ENCODE measurements at places on chromosomes 7 and 10.

DNA sequence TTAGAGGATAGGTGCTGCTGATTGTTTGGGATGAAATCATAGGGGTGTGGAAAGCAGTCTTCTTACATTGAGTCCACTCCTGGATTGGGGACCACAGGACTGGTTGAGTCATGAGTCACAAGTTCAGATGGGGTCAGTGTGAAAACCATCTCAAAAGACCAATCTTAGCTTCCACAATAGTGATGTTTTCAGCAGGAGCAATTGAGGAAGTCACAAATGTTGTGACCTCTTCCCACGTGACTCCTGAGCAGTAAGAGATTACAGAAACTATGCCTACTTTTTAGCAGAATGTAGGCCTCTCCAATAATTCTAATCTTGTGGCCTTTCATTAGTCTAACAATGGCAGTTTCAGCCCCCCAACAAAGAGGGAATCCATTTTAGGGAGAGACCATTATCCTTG is 256.9 kb upstream of the CDC14C start:
- no peak for DNase-seq
- no peaks in the 10 kb centered on the region for H3K4me1 ChIP-seq
- H3K36me3 ChIP-seq, result no peaks in the 10 kb centered on the region
- no peak overlapping the region for H3K27ac ChIP-seq
- H3K27me3 ChIP-seq, result no peaks in the 10 kb centered on the region

- no peak for DNase-seq
- H3K36me3 ChIP-seq, result peaks cover 1% of the 10 kb centered on the region
- peaks cover 7% of the 10 kb centered on the region for H3K27me3 ChIP-seq
- H3K4me1 ChIP-seq, result no peaks in the 10 kb centered on the region
- no peak overlapping the region for H3K27ac ChIP-seq
Observed at GRCh38 chr10:48681740-48682139, 2.9 kb upstream of the WDFY4 start.

GRCh38 chr10:89837165-89838043 is 136.0 kb downstream of the KIF20B start:
- DNase-seq, result no peak
- peaks cover 10% of the 10 kb centered on the region for H3K27me3 ChIP-seq
- H3K27ac ChIP-seq, result no peak overlapping the region
- no peaks in the 10 kb centered on the region for H3K36me3 ChIP-seq
- no peak overlapping the region for H3K4me3 ChIP-seq

GRCh38 chr7:131331806-131332205 is 4.1 kb downstream of the MKLN1 start:
- H3K4me1 ChIP-seq, result peaks cover 38% of the 10 kb centered on the region
- peaks cover 15% of the 10 kb centered on the region for H3K36me3 ChIP-seq
- H3K27ac ChIP-seq, result no peak overlapping the region
- no peak for DNase-seq
- H3K4me3 ChIP-seq, result no peak overlapping the region

GRCh38 chr7:16594061-16594460 is 51.5 kb downstream of the ANKMY2 start:
- no peak overlapping the region for H3K27ac ChIP-seq
- H3K27me3 ChIP-seq, result no peaks in the 10 kb centered on the region
- H3K36me3 ChIP-seq, result no peaks in the 10 kb centered on the region
- no peak overlapping the region for H3K4me3 ChIP-seq
- H3K4me1 ChIP-seq, result peaks cover 17% of the 10 kb centered on the region

- H3K4me3 ChIP-seq, result no peak overlapping the region
- peaks cover 7% of the 10 kb centered on the region for H3K4me1 ChIP-seq
- DNase-seq, result peak; percentile 7
- no peak overlapping the region for H3K27ac ChIP-seq
Observed at GRCh38 chr10:266974-267425, 131.7 kb downstream of the ZMYND11 start.

GRCh38 chr7:48114115-48114514 is 25.1 kb downstream of the UPP1 start:
- no peak overlapping the region for H3K27ac ChIP-seq
- H3K36me3 ChIP-seq, result no peaks in the 10 kb centered on the region
- peak; percentile 81 for DNase-seq
- H3K4me3 ChIP-seq, result no peak overlapping the region

GRCh38 chr7:84195295-84196060 is 889 bp upstream of the SEMA3A start:
- peak overlapping the region; percentile 95 for H3K4me3 ChIP-seq
- H3K27me3 ChIP-seq, result peaks cover 2% of the 10 kb centered on the region
- DNase-seq, result no peak
- H3K27ac ChIP-seq, result no peak overlapping the region
- peaks cover 21% of the 10 kb centered on the region for H3K4me1 ChIP-seq
- H3K36me3 ChIP-seq, result no peaks in the 10 kb centered on the region

DNA sequence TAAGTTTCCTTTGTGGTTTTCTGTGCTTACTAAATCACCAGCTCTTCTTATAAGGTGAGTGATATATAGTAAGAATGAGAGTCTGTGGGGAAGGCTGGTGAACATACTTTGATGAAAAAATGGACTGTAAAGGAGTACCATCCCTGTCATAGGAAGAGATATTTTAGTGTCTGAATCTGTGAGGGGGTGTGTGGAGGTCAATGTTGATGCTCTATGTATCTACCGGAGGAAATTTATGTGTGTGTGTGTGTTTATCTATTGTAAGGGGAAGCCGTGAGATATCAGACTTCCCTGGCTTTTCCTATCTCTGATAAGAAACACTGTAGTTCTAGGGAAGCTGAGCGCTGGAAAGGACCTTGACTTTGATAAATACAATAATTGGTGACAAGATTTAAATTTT is 179.0 kb downstream of the PCDH15 start:
- no peak overlapping the region for H3K4me3 ChIP-seq
- H3K27ac ChIP-seq, result no peak overlapping the region
- no peaks in the 10 kb centered on the region for H3K4me1 ChIP-seq
- H3K27me3 ChIP-seq, result no peaks in the 10 kb centered on the region

DNA sequence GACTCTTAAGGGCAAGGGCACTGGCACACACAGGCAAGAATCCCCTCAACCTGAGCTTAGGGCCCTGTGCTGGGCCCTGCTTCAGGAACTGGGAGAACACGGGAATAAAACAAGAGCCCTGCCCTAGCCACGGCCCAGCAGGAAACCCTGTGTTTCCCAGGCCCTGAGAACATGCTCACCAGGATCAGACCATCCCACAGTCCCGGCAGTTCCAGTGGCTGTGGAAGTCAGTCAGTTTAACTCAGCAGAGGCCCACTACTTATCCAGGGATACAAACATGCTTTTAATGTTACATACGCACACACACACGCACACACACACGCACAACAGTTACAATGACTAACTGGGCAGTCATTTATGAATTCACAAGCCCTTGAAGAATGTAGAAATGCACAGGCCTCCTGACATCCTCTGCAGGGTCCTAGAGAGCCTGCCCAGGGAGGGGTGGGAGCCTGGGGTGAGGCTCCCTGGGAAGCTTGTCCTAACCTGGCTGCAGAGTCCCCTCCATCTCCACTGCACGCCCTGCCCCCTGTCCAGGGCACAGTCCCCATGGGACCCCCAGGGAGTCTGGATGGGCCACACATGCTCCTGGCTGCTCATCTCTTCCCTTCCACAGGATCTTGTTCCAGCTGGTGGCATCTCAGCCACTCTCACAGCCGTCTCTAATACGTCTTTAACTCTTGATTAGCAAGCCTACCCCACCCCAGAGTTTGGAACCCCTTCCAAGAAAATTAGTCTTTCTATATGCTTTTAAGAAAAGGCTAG is 97.6 kb downstream of the TCERG1L start:
- no peaks in the 10 kb centered on the region for H3K4me1 ChIP-seq
- peak; percentile 53 for DNase-seq
- H3K27me3 ChIP-seq, result no peaks in the 10 kb centered on the region
- H3K36me3 ChIP-seq, result no peaks in the 10 kb centered on the region

GRCh38 chr10:18719811-18720210 is 60.6 kb downstream of the ARL5B start:
- H3K4me3 ChIP-seq, result no peak overlapping the region
- H3K4me1 ChIP-seq, result no peaks in the 10 kb centered on the region
- DNase-seq, result no peak
- H3K27ac ChIP-seq, result no peak overlapping the region
- H3K36me3 ChIP-seq, result no peaks in the 10 kb centered on the region

DNA sequence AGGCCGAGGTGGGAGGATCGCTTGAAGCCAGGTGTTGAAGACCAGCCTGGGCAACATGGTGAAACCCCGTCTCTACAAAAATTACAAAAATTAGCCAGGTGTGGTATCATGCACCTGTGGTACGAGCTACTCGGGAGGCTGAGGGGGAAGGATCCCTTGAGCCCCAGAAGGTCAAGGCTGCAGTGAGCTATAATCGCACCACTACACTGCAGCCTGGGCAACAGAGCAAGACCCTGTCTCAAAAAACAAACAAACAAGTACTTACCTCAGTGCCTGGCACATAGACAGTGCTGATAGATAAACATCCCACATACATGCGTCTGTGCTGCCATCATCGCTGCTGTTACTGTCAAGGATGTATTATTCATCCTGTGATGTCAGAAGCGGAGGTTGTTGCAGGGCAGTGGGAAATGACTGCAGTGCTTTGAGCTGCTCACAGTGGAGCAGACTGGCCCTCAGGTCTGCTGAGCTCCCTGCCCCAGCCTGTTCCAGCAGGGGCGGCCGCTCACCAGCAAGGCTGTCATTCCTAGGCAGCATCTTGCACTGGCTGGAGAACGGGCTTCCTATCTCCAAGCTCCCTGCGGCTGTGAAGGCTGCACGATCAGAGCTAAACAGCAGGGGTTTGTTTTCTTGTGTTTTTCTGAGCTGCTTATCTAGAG is 18.6 kb downstream of the FOXK1 start:
- no peak overlapping the region for H3K4me3 ChIP-seq
- no peaks in the 10 kb centered on the region for H3K27me3 ChIP-seq
- DNase-seq, result no peak
- H3K36me3 ChIP-seq, result no peaks in the 10 kb centered on the region
- H3K4me1 ChIP-seq, result peaks cover 55% of the 10 kb centered on the region
- peak overlapping the region; percentile 82 for H3K27ac ChIP-seq

DNA sequence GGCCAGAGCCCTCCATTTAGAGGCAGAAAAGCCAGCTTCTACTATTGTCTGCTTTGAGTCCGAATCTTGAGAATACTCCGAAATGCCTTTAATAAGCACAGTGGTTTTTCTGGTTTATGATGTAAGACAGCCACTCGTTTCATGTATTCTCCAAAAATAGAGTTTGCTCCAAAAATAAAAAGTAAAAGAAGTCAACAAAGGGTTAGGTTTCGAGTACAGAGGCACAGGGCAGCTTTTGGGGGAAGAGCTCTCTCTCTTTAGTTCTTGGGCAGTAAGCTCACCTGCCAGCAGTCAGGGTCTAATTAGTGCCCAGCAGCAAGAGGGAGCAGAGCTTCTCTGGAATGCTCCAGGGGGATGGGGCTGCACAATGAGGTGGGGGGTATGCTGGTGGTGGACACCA is 20.2 kb downstream of the CREB3L2 start:
- peaks cover 16% of the 10 kb centered on the region for H3K36me3 ChIP-seq
- peaks cover 67% of the 10 kb centered on the region for H3K4me1 ChIP-seq
- H3K27me3 ChIP-seq, result no peaks in the 10 kb centered on the region
- no peak overlapping the region for H3K4me3 ChIP-seq
- DNase-seq, result no peak
- peak overlapping the region; percentile 92 for H3K27ac ChIP-seq

DNA sequence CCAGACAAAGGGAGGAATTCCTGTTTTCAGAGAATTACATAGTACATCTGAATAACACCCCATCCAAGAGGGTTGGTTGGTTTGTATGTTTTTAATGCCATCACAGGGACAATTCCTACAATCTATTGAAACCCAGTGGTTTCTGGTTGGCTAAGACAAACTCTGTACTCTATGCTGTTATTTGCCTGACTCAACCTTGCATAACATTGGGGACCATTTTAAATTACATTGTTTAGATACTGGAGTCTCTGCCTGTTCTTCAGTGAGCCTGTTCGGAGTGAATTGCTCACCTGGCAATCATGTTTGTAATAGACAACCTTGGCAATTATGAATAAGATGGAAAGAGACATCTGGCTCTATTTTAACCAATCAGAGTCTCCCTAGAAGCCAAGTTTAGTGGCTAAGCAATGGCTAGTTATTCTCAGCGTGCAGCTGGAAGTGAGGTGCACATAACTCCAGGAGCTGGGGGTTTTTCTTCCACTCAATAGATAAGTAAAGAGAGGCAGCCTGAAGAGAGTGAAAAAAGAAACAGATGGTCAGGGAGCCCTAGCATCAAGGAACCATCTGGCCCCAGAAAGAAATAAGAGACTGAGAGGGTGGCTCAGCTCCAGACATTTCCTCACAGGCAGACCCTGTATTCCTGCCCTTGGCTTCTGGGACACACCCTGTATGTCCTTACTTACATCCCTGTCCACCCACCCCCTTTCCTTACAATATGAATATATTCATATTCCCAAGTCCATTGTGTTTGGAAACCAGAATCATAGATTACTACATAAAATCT is 21.2 kb upstream of the SLC35G1 start:
- DNase-seq, result no peak
- no peaks in the 10 kb centered on the region for H3K36me3 ChIP-seq
- no peak overlapping the region for H3K27ac ChIP-seq
- no peak overlapping the region for H3K4me3 ChIP-seq
- H3K27me3 ChIP-seq, result peaks cover 15% of the 10 kb centered on the region

- H3K36me3 ChIP-seq, result peaks cover 6% of the 10 kb centered on the region
- H3K4me3 ChIP-seq, result no peak overlapping the region
- DNase-seq, result no peak
Observed at GRCh38 chr7:75987805-75988567, 6.4 kb downstream of the TMEM120A start.

GRCh38 chr7:135553346-135553745 is 4.4 kb upstream of the NUP205 start:
- DNase-seq, result no peak
- H3K4me1 ChIP-seq, result no peaks in the 10 kb centered on the region
- H3K36me3 ChIP-seq, result no peaks in the 10 kb centered on the region
- peaks cover 24% of the 10 kb centered on the region for H3K27me3 ChIP-seq
- no peak overlapping the region for H3K27ac ChIP-seq

DNA sequence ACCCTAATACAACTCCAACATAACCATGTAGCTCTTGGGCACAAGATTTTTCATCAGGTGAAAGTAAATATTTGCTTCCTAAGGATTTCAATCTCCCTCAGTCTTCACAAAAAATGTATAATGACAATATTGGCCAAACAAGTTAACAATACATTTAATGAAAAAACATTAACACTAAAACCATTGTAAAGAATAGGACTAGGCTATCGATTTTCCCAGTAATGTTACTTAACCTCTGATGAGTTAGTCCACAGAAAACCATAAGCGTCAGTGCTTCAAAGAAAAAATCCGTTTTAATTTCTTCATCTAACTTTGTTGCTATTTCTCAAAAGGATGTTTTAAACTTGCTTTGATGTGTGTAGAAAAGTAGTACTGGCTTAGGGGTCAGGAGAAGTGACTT is 1.2 kb downstream of the ZNF33B start:
- peaks cover 19% of the 10 kb centered on the region for H3K36me3 ChIP-seq
- peaks cover 20% of the 10 kb centered on the region for H3K4me1 ChIP-seq
- no peak for DNase-seq
- H3K27me3 ChIP-seq, result no peaks in the 10 kb centered on the region

GRCh38 chr7:122013630-122014029 is 130.4 kb downstream of the AASS start:
- DNase-seq, result no peak
- no peak overlapping the region for H3K27ac ChIP-seq
- no peaks in the 10 kb centered on the region for H3K4me1 ChIP-seq
- no peaks in the 10 kb centered on the region for H3K36me3 ChIP-seq
- H3K27me3 ChIP-seq, result peaks cover 13% of the 10 kb centered on the region
- no peak overlapping the region for H3K4me3 ChIP-seq

All from osteocyte (in vitro differentiated cells).